ENCODE measurements at places on chromosomes 1 and 21. TPM values are rescaled to one million over a fixed set of nuclear protein-coding genes. Genes with fewer than 3 reads are reported as not detected.
A peak's percentile ranks its signal among the peaks of the same experiment; 100 is the strongest.

DNA sequence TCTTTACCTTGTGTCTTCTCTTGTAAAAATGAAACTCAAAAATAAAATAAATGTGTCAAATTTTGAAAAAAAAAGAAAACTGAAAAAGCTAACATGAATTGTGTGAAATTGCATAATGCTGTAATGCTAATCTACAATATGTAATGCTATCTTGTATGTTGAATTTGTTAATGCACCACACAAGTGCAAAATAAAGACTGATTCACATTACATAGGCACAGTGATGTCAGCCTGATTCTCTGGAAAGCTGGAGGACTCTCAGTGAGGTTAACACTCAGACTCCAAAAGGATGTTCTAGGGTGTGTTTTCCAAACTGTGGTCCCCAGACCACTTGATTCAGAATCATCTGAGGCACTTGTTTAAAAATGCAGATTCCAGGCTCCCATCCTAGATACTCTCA is 25.6 kb downstream of the SYT11 start:
- no peaks in the 10 kb centered on the region for H3K27me3 ChIP-seq
- H3K36me3 ChIP-seq, result peaks cover 5% of the 10 kb centered on the region
- DNase-seq, result no peak
- H3K27ac ChIP-seq, result no peak overlapping the region

DNA sequence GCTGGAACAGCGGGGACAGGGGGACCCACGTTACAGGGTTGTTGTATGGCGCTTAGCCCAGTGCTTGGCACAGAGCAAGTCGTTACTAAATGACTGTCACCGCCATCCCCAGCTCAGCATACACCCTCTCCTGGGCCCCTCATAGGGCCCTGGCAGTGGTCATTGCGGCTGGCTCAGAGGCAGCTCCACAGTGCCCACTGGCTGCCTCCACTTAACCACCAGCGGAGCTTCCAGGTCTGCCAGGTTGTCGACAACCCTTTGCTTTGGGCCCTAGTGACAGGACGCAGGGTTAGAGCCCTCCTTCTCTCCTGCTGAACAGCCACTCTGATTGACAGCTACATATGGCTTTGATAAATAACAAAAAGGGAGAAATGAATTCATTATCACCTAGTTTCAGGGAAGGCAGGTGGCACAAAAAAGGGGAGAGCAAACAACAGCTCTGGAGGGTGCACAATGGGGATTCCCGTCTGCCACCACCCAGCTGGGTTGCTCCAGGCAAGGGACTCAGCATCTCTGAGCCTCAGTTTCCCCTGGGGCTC is 4.8 kb downstream of the EFHD2 start:
- H3K27ac ChIP-seq, result no peak overlapping the region
- H3K36me3 ChIP-seq, result no peaks in the 10 kb centered on the region
- H3K4me1 ChIP-seq, result peaks cover 51% of the 10 kb centered on the region
- H3K4me3 ChIP-seq, result no peak overlapping the region
- no peaks in the 10 kb centered on the region for H3K27me3 ChIP-seq
- no peak for DNase-seq

DNA sequence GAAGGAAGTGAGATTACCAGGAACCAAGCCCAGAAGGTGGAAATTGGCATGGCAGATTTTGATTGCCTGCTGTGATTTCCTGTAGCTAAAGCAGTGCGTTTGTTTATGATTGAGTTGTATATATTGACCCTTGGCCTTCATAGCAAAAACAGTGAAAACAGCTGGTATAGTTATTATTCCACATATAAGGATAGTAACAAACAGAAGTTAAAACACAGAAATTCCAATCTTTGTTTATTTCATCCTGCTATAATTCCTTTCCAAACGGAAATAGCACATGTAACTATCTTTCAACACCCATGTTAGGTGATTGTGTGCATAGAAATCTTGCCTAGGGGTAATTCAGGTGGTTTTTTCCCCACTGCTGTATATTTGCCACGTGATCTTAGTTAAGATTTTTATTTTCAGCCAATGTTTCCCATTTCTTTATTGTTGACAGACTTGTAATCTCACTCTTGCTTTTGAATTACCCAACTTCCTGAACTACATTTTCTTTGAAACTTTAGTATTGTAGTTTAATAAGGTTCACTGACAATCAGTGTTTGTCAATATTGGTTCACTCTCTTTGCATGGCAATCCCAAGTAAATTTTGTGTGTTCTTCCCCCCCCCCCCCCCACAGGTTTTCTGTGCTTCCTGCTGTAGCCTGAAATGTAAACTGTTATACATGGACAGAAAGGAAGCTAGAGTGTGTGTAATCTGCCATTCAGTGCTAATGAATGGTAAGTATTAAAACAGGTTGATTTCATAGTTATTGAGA is 102.7 kb downstream of the CC2D1B start:
- no peak overlapping the region for H3K27ac ChIP-seq
- H3K4me3 ChIP-seq, result no peak overlapping the region
- no peaks in the 10 kb centered on the region for H3K4me1 ChIP-seq
- no peak for DNase-seq

DNA sequence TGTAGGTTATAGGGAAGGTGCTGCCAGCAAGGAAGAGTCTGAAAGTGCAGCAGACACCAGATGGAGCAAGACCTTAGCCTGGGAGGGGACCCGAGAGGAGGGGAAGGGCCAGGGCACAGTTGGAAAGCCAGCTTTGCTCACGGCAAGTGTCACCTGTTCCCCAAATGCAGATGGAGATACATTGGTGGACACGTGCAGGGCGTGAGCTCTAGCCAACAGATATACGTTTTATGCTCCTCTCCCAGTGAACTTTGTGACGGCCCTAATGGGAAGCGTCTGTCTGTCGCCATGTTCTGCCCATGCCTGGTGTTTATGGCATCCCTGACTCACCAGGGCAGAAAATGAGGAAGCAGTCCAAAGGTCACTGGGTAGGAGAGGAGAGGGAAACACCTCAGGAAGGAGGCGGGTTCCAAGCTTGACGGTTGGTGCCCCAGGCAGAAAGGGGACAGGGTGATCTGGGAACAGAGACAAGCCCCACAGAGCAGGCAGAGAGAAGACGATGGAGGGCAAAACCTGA is 7.6 kb downstream of the GPA33 start:
- H3K4me1 ChIP-seq, result no peaks in the 10 kb centered on the region
- H3K27me3 ChIP-seq, result no peaks in the 10 kb centered on the region
- no peak overlapping the region for H3K4me3 ChIP-seq
- no peak overlapping the region for H3K27ac ChIP-seq

DNA sequence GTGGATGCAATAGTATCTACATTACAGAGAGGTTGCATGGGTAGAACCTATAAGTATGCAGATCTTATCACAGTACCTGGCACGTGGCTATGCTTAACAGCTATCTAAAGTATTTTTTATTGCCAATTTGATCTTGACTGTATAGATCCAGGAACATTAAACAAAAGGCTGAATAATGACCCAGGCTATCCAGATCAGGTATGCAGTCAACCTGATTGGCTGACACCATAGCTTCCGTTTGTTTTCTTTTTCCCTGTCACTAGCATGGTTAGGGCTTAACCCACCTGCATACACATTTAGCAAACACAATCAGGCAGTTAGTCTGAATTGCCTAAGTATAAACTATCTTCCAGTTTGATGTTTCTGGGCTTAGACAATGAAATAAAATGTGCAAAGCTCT is 264.9 kb upstream of the PLXNA2 start:
- H3K4me1 ChIP-seq, result no peaks in the 10 kb centered on the region
- H3K4me3 ChIP-seq, result no peak overlapping the region
- no peaks in the 10 kb centered on the region for H3K27me3 ChIP-seq
- no peak for DNase-seq
- no peaks in the 10 kb centered on the region for H3K36me3 ChIP-seq
- no peak overlapping the region for H3K27ac ChIP-seq

DNA sequence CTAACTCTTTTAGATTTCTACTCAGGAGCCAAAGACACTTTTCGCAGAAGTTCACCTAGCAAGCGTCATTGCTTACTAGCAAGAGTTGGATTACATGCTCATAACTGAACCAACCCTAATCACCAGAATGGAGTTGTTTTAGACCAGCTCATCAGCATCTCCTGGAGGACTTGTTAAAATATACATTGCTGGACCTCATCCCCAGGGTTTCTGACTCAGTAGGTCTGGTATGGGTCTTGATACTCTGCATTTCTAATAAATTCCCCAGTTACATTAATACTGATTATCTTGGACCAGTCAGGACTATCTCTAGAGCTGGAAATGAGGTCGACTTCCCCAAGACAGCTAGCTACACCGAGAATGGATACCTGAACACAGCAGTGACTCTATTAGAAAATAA is 9.7 kb upstream of the PRDX6 start:
- H3K4me1 ChIP-seq, result no peaks in the 10 kb centered on the region
- no peak overlapping the region for H3K27ac ChIP-seq
- no peaks in the 10 kb centered on the region for H3K27me3 ChIP-seq
- H3K4me3 ChIP-seq, result no peak overlapping the region
- DNase-seq, result no peak

DNA sequence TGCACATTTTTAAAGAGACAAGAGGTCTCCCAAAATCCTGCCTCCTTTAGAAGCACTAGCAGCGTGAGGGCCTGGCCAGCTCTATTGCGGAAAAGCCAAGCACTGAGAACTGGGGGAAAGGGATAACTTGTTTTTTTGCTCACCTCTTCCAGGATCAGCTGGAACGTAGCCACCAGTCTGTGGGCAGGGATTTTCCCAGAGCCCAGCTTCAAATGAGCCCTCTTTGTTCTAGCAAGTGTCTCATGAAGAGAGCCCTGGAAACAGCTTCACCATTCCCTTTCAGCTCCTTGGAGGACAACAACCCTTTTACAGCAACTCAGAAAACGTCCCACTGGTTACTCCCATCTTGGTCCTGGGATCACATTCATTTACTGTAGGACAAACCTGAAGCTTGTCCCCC is 195.4 kb downstream of the LMX1A start:
- no peak overlapping the region for H3K4me3 ChIP-seq
- no peaks in the 10 kb centered on the region for H3K4me1 ChIP-seq
- H3K27me3 ChIP-seq, result no peaks in the 10 kb centered on the region
- H3K36me3 ChIP-seq, result no peaks in the 10 kb centered on the region

- no peak overlapping the region for H3K27ac ChIP-seq
- no peaks in the 10 kb centered on the region for H3K27me3 ChIP-seq
- H3K4me3 ChIP-seq, result no peak overlapping the region
Measured at GRCh38 chr1:9451081-9451480, 88.2 kb upstream of the SLC25A33 start.

DNA sequence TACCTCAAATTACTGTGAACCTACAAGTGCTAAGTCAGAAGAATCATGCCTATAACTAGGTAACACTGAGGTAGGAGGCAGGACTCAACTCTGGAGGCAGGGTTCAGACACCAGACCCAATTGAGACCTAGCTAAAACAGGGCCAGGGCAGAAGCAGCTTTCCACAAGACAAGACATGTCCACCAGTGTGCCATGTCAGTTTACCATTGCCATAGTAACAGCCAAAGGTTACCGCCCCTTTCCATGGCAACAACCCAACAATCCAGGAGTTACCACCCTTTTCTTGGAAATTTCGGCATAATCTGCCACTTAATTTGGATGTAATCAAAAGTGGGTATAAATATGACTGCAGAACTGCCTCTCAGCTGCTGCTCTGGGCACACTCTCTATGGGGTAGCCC is 432.3 kb downstream of the DPYD start:
- H3K4me3 ChIP-seq, result no peak overlapping the region
- DNase-seq, result no peak
- H3K36me3 ChIP-seq, result no peaks in the 10 kb centered on the region
- H3K4me1 ChIP-seq, result peaks cover 4% of the 10 kb centered on the region
- no peak overlapping the region for H3K27ac ChIP-seq

- DNase-seq, result no peak
- H3K4me3 ChIP-seq, result no peak overlapping the region
- H3K27ac ChIP-seq, result no peak overlapping the region
- H3K27me3 ChIP-seq, result no peaks in the 10 kb centered on the region
Measured at GRCh38 chr1:84165601-84166000, 21.5 kb downstream of the PRKACB start.

- no peak for DNase-seq
- no peaks in the 10 kb centered on the region for H3K36me3 ChIP-seq
- H3K4me3 ChIP-seq, result no peak overlapping the region
- H3K4me1 ChIP-seq, result no peaks in the 10 kb centered on the region
- H3K27ac ChIP-seq, result no peak overlapping the region
- H3K27me3 ChIP-seq, result no peaks in the 10 kb centered on the region
Measured at GRCh38 chr1:157798211-157798610, 21.3 kb upstream of the FCRL2 start.

- H3K4me1 ChIP-seq, result peaks cover 14% of the 10 kb centered on the region
- no peak overlapping the region for H3K27ac ChIP-seq
- peak; percentile 32 for DNase-seq
Measured at GRCh38 chr1:15251857-15252835, 5.1 kb downstream of the FHAD1 start.

GRCh38 chr1:151134991-151135390 is 11.4 kb downstream of the SEMA6C start:
- no peak overlapping the region for H3K4me3 ChIP-seq
- H3K27ac ChIP-seq, result no peak overlapping the region
- no peak for DNase-seq

DNA sequence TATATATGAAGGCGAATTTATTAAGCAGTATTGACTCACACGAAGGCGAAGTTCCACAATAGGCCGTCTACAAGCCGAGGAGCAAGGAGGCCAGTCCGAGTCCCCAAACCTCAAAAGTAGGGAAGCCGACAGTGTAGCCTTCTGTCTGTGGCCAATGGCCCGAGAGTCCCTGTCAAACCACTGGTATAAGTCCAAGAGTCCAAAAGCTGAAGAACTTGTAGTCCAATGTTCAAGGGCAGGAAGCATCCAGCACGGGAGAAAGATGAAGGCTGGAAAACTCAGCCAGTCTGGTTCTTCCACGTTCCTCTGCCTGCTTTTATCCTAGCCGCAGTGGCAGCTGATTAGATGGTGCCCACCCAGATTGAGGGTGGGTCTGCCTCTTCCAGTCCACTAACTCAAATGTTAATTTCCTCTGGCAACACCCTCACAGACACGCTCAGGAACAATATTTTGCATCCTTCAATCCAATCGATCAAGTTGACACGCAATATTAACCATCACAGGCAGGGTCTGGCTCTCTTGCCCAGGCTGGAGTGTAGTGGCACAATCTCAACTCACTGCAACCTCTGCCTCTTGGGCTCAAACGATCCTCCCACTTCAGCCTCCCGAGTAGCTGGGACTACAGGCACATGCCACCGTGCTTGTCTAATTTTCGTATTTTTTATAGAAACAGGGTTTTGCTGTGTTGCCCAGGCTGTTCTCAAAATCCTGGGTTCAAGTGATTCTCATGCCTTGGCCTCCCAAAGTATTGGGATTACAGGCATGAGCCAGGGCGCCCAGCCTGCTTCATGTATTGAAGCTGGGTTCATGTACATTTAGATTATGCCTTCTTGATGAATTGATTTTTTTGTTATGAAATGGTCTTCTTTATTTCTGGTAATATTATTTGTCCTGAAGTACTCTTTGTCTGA is 85.3 kb downstream of the DHRS3 start:
- H3K27me3 ChIP-seq, result no peaks in the 10 kb centered on the region
- peak; percentile 27 for DNase-seq
- no peak overlapping the region for H3K27ac ChIP-seq
- H3K4me3 ChIP-seq, result no peak overlapping the region

- no peak overlapping the region for H3K4me3 ChIP-seq
- H3K27me3 ChIP-seq, result no peaks in the 10 kb centered on the region
- H3K27ac ChIP-seq, result no peak overlapping the region
- peaks cover 26% of the 10 kb centered on the region for H3K4me1 ChIP-seq
Measured at GRCh38 chr1:1343811-1344421, 5.3 kb downstream of the DVL1 start.

- H3K27ac ChIP-seq, result no peak overlapping the region
- H3K4me3 ChIP-seq, result no peak overlapping the region
- no peaks in the 10 kb centered on the region for H3K4me1 ChIP-seq
- no peak for DNase-seq
Measured at GRCh38 chr1:60390593-60391282, 317.2 kb upstream of the C1orf87 start.

The CD84 gene
- total RNA-seq, result 20.7 TPM

The ASAP3 gene
- total RNA-seq, result 35.9 TPM

The WDR26 gene
- total RNA-seq, result 96.1 TPM

The CENPL gene
- 4.3 TPM for total RNA-seq

The ELAPOR1 gene
- 5.6 TPM for total RNA-seq

The CYP4Z1 gene
- total RNA-seq, result 2.1 TPM

The HSD3B1 gene
- not detected for total RNA-seq

The KPRP gene
- total RNA-seq, result not detected

Measured in upper lobe of right lung (tissue), 1 donor.